ACHN (cell line): ENCODE measurements at places on chromosomes 6 and 20.

GRCh38 chr6:34834789-34835518, 43.1 kb downstream of the BLTP3A start:
- DNase-seq = peak; percentile 4

DNA sequence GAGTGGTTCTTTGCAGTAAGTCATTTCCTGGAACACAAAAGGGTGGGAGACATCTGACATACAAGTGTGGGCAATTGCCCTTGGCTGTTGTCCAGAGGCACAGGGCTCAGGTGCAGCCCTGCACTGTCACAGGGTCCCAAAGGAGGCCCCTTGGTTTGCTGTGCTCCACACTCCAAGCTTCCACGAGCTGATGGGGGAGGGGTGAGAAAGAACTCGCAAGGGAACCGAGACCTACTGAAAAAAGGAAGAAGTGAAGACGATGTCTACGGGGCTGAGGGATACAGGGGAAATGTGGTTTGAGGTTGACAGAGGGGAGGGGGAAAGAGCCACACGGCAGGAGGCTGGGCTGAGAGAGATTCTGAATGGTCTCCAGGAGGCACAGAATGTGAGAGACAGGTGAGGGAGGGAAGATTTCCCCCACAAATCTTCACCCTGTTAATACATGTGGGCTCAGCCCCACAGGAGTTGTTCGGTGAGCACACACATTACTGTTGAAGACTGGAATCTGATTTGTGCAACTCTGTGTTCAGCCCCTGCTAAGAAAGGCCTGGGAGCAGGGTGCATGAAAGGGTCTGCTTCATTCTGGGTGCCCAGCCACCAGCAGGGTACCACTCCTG, 123.4 kb downstream of the LY86 start:
- DNase-seq = no peak

GRCh38 chr6:45419571-45420082, 41.9 kb upstream of the SUPT3H start:
- peak; percentile 69 for DNase-seq

- no peak for DNase-seq
Measured at GRCh38 chr6:127341471-127342202, 1.8 kb downstream of the ECHDC1 start.
